CD8-positive, alpha-beta T cell (primary cell): ENCODE measurements at places on chromosomes 7 and 10. TPM values are rescaled to one million over a fixed set of nuclear protein-coding genes. Genes with fewer than 3 reads are reported as not detected.

LLCFC1 gene
- total RNA-seq, result not detected

ACTL6B gene
- total RNA-seq, result not detected

NODAL gene
- not detected for total RNA-seq

GRM3 gene
- total RNA-seq, result not detected

ABCC2 gene
- 2.8 TPM for total RNA-seq

DNA sequence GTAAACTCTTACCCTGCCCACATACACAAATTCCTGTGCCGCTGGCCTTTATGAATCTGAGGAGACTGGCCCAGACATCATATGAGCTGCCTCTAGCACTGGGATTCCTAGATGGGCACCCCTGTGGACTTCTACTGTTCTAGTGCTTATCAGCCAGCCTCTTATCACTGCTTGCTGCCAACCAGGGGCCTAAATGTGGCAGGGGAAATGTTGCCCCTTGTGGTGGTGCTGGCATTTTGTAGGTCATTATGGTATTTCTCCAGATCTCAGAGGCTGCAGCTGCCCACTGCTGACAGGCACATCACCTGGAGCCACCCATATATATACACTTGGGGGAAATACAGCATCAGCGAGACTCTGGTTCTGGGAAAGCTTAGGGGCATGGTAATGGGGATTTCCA lies 5.4 kb downstream of the SFR1 start:
- peak; percentile 7 for DNase-seq

GRCh38 chr7:84081973-84082522 lies 112.5 kb downstream of the SEMA3A start:
- DNase-seq, result no peak

DNA sequence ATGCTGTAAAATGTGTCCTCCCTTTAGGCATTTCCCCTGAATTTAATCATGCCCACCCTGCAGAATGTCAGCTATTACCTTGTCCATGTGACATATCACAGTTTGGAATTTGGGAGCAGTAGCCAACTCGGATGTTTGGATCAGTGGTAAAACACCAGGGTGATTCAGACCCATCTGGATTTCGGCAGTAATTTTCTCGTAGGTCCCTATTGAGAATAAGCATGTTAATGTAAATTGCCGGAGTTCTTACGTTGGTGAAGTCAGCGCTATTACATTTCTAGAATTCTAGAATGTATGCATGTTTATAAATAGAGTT lies 44.1 kb downstream of the HGF start:
- DNase-seq, result no peak

DNA sequence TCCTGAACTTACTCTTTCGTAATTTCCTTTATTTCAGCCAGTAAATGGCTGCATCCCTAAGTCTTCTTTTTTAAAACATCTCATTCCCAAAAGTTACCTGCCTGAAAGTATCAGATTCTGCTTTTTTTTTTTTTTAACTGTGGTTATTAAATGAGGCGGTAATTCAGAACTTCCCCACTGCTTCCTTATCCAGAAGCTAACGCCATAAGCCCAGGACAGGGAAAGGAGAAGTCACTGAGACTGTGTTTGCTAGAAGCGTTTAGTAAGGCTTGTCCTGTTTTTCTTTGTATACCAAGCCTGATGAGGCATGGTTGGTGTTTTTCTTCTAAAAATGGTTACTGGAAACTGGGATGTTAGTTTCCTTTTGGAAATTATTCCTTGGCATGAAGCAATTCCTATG lies 197.8 kb downstream of the CELF2 start:
- no peak for DNase-seq

- no peak for DNase-seq
Observed at GRCh38 chr7:23333671-23334246, 34.6 kb downstream of the MALSU1 start.
